ENCODE measurements at places on chromosomes 6 and 20.

DNA sequence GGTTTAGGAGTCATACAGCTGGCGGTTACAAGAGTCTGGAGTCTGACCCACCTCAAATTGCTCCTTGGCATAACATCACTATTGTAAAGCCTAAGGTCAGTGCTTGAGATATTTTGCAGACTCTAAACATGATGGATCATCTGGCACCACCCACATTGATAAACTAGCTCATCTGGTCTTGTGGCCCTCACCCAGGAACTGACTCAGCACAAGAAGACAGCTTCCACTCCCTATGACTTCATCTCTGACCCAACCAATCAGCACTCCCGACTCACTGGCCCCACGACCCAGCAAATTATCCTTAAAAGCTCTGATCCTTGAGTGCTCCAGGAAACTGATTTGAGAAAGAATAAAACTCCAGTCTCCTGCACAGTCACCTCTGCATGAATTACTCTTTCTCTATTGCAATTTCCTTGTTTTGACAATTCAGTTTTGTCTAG, 115.9 kb downstream of the CD24 start:
- DNase-seq = no peak

- DNase-seq = no peak
Measured at GRCh38 chr6:119856136-119856535, 506.6 kb upstream of the MAN1A1 start.

DNA sequence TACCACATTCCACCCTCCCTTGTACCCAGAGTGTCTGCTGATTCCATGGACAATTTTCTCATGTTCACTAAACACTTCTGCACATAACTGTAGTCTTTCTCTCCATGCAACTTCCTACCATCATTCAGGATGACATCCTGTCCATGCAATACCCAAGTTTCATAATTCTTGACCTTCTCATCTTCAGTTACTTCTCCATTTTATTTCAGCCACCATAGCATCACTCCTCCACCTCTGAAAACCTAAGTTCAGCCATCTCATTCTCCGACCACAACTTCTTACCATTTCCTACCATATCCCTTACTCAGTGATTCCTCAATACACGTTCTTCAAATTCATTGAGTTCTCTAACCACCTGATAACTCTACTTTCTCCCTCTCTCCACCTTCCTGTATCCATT, 216.5 kb upstream of the TENT5A start:
- no peak for DNase-seq

GRCh38 chr20:56429502-56429901, 17.4 kb downstream of the CASS4 start:
- DNase-seq = no peak

DNA sequence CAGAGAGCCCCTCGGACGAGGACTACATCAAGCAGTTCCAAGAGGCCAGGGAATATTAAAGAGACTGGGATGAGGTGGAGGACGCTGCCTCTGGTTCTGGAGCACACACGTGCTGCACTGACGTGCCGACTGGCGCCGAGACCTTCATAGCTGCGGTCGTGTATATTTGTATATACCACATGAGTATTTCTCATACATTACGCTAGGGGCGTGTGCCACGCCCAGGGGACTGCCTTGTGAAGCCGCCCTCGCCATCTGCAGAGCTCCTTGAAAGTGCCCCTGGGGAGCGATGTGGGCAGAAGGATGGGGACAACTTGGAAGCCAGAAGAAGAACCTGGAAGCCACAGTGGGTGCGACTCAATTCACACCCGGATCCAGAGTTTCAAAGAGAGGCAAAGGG, 78.3 kb downstream of the ISM1 start:
- no peak for DNase-seq

DNA sequence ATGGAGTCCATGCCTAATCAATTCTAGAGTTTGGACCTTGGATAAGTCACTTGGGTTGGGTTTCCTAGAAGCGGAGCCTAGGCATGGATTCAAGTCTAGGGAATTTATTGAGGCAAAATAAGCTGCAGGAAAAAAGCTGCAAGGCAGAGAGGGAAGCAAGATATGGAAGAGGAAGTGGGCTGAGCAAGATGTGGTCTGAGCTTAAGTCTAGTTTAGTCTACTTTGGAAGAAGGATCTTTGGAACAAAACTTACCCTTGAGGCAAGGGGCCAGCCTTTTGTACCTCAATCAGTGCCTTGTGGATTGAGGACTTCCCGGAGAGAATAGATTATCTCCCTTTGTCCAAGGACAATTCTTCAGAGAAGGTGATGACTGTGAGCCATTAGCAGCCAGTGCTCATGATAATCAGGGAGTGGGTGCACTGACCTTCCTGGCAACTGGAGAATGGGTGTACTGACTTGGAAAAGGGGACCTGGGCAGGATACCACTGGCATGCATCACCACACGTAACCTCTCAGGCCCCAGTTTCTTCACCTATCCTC, 10.9 kb downstream of the ZSCAN9 start:
- no peak for DNase-seq

- no peak for DNase-seq
Measured at GRCh38 chr6:19845266-19846041, 8.3 kb downstream of the ID4 start.
